ENCODE measurements at places on chromosomes 2 and 18.

DNA sequence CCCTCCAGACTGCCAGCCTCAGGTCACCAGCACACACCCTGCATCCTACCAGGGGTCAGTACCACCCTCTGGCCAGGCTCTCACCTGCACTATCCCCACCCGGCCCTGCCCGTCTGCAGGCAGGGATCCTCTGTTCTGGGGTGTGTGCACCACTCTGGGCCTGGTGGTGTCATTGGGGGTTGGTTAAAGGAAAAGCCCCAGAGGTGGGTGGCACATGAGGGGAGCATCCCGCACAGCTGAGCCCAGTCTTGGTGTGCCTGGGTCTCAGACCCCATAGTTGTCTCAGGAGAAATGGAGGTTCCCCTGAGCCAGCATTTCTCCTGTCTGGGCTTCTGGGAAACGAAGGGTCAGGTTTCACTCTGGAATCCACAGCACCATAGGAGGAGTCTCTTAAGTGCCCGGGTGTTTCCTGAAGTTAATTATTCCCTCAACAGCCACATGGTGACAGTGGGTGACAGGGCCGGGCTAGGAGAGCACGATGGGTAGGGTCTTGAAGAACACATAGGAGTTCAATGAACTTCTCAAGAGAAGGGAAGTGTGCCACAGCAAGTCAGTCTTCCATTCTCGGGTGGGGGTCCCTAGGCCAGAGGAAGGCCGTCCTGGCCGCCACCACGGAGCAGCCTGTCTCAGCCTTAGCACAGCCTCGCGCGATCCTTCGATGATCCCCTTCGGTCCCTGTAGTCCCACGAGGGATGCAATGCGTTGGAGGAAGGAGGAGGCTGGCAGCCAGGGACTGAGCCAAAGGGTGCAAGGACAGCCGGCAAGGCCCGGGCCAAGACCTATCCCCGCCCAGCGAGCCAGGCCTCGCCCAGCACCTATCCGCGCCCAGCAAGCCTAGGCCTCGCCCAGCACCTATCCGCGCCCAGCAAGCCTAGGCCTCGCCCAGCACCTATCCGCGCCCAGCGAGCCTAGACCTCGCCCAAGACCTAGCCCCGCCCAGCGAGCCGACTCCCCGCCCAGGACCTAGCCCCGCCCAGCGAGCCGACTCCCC, 1.1 kb upstream of the FARP2 start:
- peak; percentile 30 for DNase-seq

DNA sequence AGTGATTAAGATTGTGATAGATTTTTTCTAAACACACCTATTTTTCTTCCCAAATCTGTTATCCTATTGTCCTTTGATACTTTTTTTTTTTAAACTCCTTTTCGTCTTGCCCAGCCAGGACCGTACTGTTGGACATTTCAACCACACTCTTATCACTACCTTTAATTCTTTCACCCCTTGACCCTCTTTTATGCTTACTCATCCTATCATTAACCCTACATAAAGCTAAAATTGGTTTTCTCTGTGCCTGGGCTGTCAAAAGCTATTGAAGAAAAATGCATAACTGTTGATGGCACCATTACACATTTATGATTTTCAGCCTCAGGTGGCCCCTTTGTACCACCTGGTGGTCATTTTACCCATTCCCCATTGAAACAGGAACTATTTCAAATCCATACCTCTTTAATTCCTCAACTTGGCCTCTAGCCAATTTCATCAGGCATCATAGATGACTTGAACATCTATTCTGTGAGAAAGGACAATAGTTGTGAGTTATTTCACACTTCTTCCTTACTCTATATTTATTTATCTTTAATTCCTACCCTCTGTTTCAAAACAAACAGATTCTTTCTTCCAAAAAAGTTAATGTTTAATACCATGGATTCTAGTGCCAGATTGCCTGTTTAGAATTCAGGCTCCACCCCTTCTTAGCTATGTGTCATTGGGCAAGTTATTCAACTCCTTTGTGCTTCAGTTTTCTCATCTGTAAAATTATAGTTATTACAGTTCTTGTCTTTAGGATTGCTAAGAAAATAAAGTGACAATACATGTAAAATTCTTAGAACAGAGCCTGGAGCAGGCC, 258.6 kb downstream of the CAMKMT start:
- DNase-seq = no peak

DNA sequence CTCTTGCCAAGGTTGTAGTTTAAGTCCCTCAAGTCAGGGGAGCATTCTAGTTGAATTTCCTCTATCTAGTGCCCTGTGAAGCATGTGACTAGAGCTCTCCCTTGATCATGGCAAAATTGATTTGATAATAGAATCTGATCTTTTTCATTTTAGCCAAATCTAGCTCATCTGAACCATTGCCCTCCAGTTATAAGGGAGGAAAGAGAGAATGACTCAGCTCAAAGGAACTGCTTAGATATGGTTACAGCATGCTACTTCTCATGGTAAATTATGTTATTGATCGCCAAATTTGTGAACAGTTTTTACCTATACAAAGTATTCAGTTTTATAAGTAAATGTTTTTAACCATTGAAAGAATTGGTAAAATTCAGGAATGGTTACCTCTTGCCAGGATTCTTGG, 100.8 kb downstream of the GPR39 start:
- DNase-seq = no peak

- peak; percentile 42 for DNase-seq
These were observed at the start of gene ACVR1C for GRCh38 chr2:157628477-157629415. Gene ACVR1C, minus strand, starts transcription at chr2:157628864. Its CDS starts 220 bp downstream, at chr2:157628644.

DNA sequence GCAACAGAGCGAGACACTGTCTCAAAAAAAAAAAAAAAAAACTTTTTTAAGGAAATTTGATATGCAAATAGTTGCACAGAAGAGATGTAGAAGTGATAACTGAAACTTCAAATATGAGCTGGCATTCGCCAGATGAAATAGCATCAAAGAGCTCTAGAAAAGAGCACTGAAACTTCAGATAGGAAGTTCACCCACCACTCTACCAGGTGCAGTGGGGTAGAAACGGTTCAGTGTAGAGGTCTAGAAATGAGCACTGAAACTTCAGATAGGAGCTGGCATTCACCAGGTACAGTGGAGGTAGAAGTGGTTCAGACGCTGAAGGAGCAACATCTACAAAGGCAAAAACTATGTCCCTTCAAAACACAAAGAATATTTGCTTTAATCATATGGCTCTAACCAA, 9.0 kb upstream of the ONECUT2 start:
- DNase-seq = no peak

GRCh38 chr2:110720547-110720946, 11.8 kb upstream of the ACOXL start:
- DNase-seq = no peak

DNA sequence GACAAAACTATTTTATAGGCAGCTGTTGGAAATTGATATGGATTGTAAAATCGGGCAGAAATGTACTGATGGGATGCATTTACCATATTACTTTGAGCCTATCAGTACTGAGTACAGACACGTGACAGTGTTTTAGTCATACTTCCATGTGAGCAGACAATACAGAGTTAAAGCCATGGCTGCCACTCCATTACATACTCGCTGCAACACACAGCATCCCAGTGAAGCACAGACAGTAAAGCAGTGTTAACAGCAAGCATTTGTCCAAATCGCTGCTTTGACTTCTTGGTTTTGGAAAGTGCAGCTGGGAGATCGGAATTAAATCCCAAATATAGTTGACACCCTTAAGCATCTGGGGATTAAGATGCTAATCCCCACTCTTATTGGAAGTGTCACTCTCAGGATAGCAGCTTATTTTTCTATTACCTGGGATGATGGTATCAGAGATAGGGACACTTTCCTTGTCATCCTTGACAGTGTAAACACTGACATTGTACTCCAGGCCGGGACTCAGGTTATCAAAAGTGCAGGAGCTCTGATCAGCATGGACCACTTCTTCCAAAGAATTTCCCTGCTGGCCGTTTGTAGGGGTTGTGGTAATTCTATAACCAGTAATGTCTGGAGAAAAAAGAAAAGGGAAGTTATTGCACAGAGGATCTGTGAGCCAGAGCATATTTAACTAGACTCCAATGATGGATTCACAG, 41.6 kb downstream of the FN1 start:
- no peak for DNase-seq

GRCh38 chr2:33371304-33372090, 105.0 kb upstream of the RASGRP3 start:
- DNase-seq = no peak

DNA sequence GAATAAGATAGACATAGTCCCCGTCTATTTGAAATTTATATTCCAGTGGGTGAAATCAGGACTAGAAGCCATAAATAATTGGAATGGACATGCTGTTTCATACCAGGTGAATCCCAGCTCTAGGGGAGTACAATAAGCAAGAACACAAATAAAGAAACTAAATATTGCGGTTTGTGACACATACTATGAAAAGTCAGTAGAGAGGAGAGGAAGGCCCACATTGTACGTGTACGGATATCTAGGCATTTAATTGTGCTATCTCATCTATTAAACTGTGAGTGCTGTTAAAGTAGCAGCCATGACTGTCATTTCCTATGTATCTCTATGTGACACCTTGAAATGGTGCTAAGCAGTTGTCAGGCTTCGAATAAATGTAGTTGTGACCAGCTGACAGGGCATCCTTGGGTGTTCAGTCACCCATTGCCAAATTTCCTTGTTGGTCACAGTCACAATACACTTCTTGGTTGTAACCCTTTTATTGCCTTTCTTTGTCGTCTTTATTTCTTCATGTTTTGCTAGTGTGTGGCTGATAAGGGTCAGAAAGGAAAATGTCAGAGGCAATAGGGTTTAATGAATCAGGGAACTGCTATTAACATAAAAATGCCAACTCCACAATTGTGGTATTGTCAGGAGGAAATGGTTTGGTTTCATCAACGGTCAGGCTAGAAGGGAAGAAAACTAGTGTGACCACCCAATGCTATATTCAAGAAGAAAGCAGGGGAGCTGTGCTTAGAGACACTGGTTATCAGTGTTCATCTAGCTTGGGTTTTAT, 31.5 kb downstream of the CPO start:
- DNase-seq = peak; percentile 17

GRCh38 chr2:8586457-8587051, 95.3 kb upstream of the ID2 start:
- no peak for DNase-seq

DNA sequence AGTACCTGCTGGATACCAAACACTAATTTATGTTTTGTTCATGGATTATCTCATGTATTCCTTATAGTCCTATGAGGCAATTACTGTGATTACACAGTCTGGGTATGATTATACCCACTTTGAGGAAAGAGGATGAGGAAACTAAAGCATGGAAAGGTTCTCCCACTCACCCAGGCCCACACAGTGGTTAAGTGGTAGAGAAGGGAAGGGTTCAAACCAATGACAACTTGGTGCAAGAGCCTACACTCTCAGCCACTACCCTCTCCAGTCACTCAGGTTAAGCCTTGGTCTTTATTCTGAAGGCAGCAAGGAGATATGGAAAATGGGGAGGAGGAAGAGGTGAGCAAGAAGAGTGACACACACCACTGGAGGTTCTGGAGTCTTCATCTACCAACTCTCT, 64.5 kb upstream of the PPP1CB start:
- DNase-seq = peak; percentile 85

GRCh38 chr2:173708806-173709205, 256.4 kb downstream of the SP3 start:
- no peak for DNase-seq

DNA sequence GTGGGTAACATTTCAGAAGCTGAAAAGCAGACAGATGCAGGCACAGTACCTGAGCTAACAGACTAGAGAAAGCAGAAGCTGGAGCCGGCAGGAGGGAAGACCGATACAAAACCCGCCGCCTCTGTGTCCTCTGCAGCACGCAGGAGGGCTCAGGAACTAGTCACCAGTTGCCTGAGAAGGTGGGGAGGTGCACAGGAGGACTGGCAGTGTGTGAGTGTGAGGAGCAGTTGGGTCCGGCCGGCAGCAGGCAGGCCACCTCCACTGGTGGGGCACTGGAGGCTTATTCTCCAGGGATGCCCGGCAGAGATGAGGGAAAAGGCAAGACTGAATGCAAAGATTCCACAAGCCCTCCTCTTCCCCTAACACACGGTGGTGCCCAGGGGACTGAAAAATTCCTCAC, 18.2 kb downstream of the ERCC3 start:
- DNase-seq = no peak

DNA sequence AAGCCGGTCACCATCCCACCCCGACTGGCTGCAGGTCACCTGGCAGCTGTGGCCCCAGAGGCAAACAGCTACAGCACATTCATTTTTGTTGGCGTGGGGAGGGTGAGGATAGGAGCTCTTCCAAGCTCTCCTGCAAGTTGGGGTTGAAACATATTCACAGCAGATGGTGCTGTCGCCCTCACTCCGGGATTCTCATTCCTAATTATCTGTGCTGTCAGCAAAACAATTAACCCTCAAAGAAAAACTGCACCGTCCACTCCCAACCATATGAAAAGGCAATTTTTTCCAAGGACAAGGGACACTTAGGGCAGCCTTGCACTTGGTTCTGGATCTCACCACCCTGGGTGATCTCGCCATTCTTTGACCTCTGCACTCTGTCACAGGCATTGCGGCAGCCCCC, 68.6 kb downstream of the ZBTB7C start:
- no peak for DNase-seq

DNA sequence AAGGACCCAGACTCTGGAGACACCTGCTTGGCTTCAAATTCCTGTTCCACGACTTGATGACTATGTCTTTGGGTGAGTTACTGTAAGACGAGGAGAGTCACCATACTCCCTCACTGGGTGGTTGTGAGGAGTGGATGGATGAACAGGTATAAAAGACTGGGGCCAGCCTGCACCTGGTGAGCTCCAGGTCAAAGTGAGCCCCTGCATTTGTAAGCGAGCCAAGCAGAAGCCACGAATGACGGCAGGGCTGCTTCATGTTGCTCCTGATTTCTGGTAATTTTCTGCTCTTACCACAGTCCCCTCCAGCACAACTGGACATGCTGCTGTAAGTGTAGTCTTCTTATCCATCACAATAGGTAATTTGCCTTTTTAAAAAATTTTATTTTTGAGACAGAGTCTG, 86.6 kb downstream of the POLR1A start:
- DNase-seq = no peak

- no peak for DNase-seq
These were observed 55.1 kb upstream of the NETO1 start for GRCh38 chr18:72922895-72923294.

- no peak for DNase-seq
These were observed 578 bp upstream of the ACKR3 start for GRCh38 chr2:236568922-236569572.
